HuH-7.5 (cell line): ENCODE measurements at places on chromosomes 5 and 9.

- no peak for DNase-seq
Observed at GRCh38 chr5:160390787-160391696, 8.8 kb downstream of the FAM200C start.

DNA sequence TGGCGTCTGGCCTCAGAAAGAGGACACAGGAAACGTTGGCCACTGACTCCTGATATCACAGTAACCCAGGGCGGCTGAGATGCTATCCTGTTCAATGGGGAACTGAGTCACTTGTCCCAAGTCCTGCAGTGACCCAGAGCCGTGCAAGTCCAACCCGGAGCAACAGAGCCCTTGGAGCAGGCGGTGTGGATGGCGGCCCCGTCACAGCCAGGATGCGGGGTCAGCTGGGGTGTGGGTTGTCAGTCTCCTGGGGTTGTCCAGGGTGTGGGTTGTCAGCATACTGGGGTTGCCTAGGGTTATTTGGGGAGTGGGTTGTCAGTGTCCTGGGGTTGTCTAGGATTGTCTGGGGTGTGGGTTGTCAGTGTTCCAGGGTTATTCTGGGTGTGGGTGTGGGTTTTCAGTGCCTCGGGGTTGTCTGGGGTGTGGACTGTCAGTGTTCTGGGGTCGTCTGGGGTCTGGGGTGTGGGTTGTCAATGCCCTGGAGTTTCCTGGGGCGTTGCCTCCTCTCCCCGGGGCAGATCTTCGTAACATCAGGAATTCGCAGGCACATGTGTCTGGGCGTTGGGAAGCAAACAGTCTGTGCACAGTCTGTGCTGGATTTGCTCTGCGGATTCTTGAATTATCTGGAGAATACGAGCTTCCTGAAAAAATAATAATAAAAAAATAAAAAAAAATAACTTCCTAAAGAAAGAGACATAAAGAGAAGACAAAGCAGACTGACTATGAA lies 257.5 kb downstream of the PARP8 start:
- DNase-seq: no peak

GRCh38 chr5:137192293-137192743 lies 306.8 kb downstream of the SPOCK1 start:
- no peak for DNase-seq

DNA sequence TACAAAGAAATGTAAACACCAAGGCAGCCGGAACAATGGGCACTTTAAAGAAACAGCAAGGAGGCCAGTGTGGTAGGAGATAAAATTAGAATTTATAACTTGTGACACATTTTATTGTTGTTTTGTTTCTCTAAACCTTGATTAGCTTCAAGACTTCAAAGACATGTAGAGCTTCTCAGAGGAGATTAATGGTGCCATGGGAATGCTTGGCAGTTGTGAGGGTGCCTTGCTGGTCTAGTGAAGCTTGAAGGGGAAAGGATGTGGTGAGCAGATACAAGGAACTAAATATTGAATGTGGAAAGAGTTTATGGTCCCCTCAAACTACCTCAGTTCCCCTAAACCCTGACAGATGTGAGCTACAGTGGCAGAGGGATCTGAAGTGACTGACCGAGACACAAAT lies 322.4 kb upstream of the ADAMTS16 start:
- no peak for DNase-seq

DNA sequence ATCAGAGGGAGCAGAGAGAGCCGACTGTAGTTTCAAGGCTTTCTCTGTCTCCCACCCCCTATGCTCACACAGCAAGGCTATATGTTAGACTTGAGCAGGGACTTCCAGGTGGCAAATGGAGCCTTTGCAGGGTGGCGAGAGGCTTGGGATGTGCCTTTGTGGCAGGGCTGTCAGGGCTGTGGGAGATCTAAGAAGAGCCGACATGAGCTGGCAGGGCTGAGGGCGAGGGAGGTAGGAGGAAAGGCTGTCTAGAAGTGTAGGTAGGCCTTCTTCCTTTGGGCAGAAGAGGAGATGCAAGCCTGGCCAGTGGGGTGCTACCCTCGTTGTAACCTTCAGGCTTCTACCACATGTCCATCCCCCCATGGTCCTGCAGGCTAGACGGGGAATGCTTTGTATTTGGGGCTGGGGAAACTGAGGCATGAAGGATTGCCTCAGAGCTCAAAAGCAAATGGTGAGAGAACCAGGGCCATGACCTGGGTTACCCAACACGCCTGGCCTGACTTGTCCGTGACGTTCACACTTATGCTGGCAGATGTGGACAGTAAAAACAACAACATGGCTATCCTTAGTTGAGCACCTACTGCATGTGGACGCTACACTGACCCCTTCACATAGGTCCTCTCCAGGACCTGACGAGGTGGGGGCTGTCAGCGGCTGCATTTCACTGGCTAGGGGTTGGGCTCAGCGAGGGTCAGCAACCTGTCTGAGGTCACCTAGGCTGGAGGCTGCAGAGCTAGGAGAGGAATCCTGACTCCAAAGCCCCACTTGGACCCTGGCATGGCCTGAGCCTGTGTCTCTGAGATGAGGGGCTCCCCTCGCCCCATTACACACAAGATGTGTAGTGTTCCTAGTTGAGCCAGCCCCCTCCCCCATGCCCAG lies 15.3 kb downstream of the CXXC5 start:
- no peak for DNase-seq

- DNase-seq: no peak
Observed at GRCh38 chr5:57466544-57466943, 16.1 kb downstream of the ACTBL2 start.

- no peak for DNase-seq
Observed at GRCh38 chr5:64653766-64654560, 36.3 kb upstream of the SHISAL2B start.

GRCh38 chr5:2169850-2170760 lies 287.4 kb upstream of the IRX4 start:
- DNase-seq: no peak

GRCh38 chr9:20070336-20070735 lies 281.5 kb upstream of the SLC24A2 start:
- no peak for DNase-seq

GRCh38 chr9:126397056-126397455 lies 70.4 kb downstream of the MVB12B start:
- no peak for DNase-seq

- no peak for DNase-seq
Observed at GRCh38 chr5:102595332-102595731, 96.5 kb upstream of the SLCO6A1 start.

GRCh38 chr5:80957031-80957761 lies 3.0 kb upstream of the RASGRF2 start:
- DNase-seq: no peak

- DNase-seq: peak; percentile 72
Observed at GRCh38 chr5:95857185-95857945, 34.8 kb upstream of the GLRX start.

- no peak for DNase-seq
Observed at GRCh38 chr9:93585695-93586094, 9.3 kb downstream of the PHF2 start.

DNA sequence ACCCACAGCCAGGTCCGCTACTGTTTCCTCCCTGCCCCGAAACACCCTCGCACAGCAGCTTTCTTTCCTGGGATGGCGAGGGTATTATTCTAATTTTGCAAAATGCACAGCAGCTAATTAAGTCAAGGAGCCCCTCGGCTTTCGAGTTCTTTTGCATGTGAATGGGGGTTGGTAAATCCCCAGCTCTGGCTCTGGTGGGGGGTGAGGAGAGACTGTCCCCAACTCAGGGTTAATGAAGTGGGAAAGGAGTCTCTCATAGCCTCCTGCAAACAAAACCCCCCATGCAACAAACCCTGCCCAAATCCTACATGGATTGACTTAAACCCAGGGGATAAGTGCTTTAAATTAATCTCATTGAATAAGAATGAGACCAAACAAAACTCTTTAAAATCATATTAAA lies 8.8 kb downstream of the BARHL1 start:
- DNase-seq: no peak

DNA sequence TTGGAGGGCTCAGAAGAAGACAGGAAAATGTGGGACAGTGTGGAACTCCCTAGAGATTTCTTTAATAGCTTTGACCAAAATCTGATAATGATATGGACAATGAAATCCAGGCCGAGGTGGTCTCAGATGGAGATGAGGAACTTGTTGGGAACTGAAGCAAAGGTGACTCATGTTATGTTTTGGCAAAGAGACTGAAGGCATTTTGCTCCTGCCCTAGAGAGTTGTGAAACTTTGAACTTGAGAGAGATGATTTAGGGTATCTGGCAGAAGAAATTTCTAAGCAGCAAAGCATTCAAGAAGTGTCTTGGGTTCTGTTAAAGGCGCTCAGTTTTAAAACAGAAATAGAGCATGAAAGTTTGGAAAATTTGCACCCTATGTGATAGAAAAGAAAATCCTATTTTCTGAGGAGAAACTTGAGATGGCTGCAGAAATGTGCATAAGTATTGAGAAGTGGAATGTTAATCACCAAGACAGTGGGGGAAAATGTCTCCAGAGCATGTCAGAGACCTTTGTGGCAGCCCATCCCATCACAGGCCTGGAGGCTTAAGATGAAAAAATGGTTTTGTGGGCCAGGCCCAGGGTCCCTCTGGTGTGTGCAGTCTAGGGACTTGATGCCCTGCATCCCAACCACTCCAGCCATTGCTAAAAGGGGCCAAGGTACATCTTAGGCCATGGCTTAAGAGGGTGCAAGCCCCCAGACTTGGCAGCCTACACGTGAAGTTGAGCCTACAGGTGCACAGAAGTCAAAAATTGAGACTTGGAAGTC lies 463.7 kb upstream of the TLE4 start:
- DNase-seq: no peak

GRCh38 chr9:124320062-124320973 lies 62.6 kb downstream of the NEK6 start:
- DNase-seq: peak; percentile 96

- no peak for DNase-seq
Observed at GRCh38 chr9:98445576-98445975, 190.1 kb upstream of the TBC1D2 start.

- no peak for DNase-seq
Observed at GRCh38 chr9:123168586-123168985, 99.8 kb downstream of the STRBP start.

GRCh38 chr9:96100385-96101300 lies 201.3 kb downstream of the HSD17B3 start:
- no peak for DNase-seq

GRCh38 chr5:116595498-116595897 lies 20.9 kb upstream of the SEMA6A start:
- no peak for DNase-seq

DNA sequence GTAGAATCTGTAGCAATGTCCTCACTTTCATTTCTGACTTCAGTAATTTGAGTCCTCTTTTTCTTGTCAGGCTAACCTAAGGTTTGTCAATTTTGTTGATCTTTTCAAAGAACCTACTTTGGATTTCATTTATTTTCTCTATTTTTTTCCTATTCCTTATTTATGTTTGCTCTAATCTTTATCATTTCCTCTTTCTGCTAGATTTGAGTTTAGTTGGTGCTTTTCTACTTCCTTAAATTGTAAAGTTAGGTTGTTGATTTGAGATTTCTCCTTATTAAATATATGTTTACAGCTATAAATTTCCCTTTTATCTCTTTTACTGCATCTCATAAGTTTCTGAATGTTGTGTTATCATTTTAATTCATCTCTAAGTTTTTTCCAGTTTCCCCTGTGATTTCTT lies 75.1 kb upstream of the FAM120A start:
- no peak for DNase-seq

DNA sequence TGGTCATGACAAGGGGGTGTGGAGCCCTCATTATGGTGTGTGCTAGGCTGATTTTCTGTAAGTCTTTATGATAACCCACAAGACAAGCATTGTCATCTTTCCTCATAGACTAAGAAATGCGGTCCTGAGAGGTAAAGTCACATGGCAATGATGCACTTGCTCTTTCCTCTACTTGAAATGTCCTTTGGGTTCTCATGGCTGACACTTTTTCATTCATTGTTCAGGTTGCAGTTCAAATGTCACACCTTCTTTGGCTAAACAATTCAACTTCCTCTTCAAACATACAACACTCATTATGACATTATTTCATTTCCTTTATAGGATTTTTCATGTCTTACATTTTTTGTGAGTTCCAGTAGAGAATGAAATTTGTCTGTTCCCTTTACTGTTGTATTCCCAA lies 323.6 kb upstream of the PRR16 start:
- DNase-seq: no peak

DNA sequence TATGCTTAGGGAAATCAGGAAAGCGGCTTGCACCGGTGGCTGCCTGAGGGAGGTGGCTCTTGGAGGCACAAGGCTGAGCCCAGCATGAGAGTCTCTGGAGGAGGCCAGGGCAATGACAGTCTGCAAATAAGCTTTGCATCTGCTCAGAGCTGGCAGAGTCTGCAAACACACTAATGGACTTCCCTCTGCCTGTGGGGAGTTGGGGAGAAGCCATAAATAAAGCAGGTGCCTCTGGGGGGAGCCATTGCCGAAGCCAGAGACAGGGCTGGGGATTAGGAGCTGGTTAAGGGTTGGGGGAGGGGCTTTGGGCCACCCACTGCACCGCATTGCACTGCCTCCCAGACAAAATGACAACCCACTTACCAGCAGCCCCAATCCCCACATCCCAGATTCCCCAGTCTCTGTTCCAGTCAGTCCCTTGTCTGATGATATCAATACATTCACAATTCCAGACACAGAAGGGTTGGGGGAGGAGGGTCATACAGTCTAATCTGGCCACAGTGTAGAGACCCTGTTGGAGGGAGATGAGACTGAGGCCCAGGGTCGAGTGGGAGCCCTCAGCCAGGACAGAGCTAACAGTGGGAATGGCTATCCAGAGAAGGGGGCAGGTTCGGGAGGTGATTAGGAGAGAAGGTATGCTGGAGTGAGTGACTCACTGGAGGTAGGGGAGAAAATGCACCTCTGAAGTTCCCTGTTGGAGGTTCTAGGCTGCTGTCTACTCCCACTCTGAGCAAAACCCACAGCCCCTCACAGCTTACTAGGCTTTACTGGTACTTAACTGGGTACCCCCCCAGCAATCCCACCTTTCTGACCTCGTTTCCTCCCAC lies 53.7 kb downstream of the PAX5 start:
- DNase-seq: no peak

DNA sequence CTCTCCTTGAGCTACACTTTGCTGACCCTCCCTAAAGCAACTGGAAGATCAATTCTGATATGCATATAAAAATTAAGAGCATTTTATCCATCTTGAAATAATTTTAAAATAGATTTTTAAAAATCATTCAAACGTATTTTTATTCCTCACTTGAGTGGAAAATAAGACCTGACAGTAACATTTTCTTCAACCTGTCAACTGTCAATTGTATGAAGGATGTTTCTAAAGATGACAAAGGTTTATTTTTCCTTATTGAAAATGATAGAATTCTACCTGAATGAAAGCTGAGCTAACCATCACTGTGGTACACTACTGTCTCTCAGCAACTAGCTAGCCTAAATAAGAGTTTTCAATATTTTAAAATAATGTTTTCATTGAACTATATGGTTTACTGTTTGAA lies 7.0 kb downstream of the EFNA5 start:
- no peak for DNase-seq

- no peak for DNase-seq
Observed at GRCh38 chr9:108569624-108570023, 286.2 kb downstream of the ACTL7B start.

DNA sequence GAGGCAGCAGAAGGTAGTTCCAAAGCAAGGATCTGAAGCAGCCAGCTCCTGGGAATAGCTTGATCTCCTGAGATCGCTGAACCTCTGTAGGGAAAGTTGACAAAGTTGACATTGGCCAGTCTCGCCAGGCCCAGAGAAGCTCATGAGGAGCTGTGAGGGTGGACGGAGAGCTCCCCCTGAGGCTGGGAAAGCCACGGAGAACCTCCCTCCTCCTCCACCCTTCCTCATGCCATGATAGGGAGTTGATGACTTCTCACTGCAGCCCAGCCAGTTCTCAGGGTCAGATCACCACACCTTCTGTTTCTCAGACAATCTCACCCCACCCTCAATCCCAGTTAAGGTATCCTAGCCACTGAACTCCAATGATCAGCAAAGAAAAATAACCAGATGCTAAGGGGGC lies 30.4 kb upstream of the KCNV2 start:
- no peak for DNase-seq
